Aorta (tissue), 5 donors: ENCODE measurements at places on chromosomes 6 and 20.

DNA sequence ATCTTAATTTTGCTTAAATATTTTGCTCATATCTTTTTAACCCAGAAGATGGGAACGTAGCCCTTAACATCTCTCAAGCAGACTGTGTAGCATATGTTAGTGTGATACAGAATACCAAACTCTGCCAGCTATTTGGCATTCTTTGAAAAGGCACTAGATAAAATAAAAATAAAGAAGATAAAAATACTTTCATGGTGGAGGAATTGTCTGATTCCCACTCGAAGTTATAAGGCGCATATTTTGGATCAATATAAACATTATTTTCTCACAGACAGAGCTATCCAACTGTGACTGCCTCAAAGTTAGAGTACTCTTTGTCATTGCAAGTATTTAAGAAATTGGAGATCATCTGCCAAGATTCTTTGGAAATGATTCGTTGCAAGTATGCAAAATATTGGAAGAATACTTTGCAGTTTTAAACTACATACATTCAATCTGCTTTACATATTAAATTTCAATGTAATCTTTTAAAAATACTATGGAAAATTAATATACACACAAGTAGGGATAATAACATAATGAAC is 10.8 kb upstream of the EEF1E1 start:
- H3K36me3 ChIP-seq: no peaks in the 10 kb centered on the region
- no peak overlapping the region for H3K27ac ChIP-seq
- H3K4me1 ChIP-seq: no peaks in the 10 kb centered on the region
- DNase-seq: no peak
- H3K4me3 ChIP-seq: no peak overlapping the region

DNA sequence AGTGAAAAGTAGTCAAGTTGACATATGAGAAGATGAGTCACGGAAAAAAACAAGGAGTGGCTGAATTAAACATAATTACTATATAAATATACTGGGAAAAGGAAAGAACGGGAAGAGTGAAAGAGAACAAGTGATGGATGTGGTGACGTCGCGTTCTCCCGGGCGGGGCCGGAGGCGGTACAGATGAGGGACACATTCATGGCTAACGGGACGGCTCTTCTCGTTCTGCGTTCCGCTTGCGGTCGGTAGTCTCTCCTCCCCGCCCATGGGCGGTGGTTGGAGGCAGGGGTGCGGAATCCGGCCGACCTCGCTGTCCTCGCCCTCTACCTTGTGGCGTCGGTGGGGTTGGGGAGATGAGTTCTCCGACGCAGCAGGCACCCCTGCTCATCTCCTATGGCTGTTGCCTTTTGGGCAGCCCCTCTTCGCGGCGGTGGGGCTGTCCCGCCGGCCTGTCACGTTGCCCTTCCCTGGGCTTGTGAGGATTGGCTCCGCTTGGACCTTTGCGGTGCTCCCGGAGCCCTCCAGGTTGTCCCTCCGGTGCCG is 22.5 kb downstream of the HLA-G start:
- H3K4me3 ChIP-seq: no peak overlapping the region
- H3K27ac ChIP-seq: no peak overlapping the region
- no peaks in the 10 kb centered on the region for H3K4me1 ChIP-seq
- H3K36me3 ChIP-seq: no peaks in the 10 kb centered on the region
- no peaks in the 10 kb centered on the region for H3K27me3 ChIP-seq
- DNase-seq: no peak

GRCh38 chr6:169250660-169251059 is 3.0 kb downstream of the THBS2 start:
- peak; percentile 76 for DNase-seq
- no peaks in the 10 kb centered on the region for H3K27me3 ChIP-seq
- H3K4me1 ChIP-seq: no peaks in the 10 kb centered on the region
- H3K4me3 ChIP-seq: no peak overlapping the region
- no peaks in the 10 kb centered on the region for H3K36me3 ChIP-seq

GRCh38 chr6:116492331-116493067 is 18.9 kb upstream of the CALHM5 start:
- no peaks in the 10 kb centered on the region for H3K4me1 ChIP-seq
- H3K36me3 ChIP-seq: no peaks in the 10 kb centered on the region
- H3K4me3 ChIP-seq: no peak overlapping the region
- no peaks in the 10 kb centered on the region for H3K27me3 ChIP-seq

GRCh38 chr6:2132416-2132815 is 113.0 kb downstream of the GMDS start:
- H3K36me3 ChIP-seq: no peaks in the 10 kb centered on the region
- no peak for DNase-seq
- H3K27ac ChIP-seq: no peak overlapping the region

DNA sequence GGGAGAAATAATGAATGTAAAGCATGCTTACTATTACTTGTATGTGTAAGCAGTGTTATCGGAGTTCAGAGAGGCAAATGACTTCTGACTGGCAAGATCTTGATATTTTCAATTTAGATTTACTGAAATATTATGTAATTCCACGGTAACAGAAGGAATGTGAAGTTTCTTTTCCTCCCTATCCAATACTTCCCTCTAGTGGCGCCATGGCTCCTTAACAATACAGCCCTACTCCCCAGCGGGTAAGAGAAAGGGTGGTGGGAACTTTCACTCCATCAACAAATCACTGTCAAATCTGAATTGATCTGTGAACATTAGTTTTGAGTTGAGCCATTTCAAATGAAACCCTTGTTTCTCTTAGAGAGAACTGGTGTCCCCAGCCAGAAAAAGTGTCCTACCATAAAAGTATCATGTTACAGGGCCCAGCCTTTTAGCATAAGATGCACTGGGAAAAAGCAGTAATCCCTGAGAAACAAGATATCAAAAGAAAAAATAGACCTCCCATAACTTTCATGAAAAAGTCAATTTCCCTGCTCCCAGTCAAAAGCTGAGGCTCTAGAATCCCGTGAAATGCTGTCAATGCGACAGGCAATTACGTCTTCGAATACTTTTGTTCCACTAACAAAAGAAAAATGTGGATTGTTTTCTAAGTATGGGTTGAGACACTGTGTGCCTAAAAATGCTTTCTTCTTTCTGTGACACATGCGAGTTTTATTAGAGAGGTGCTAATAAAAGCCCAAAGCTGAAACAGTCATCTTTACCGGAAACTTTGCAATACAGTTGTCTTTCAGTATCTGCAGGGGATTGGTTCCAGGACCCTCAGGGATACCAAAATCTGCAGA is 12.9 kb downstream of the COX7A2 start:
- H3K36me3 ChIP-seq: no peaks in the 10 kb centered on the region
- H3K4me1 ChIP-seq: no peaks in the 10 kb centered on the region
- H3K27me3 ChIP-seq: no peaks in the 10 kb centered on the region
- no peak overlapping the region for H3K27ac ChIP-seq
- H3K4me3 ChIP-seq: no peak overlapping the region

GRCh38 chr6:164926686-164927085 is 382.7 kb downstream of the C6orf118 start:
- DNase-seq: no peak
- H3K36me3 ChIP-seq: no peaks in the 10 kb centered on the region
- no peaks in the 10 kb centered on the region for H3K4me1 ChIP-seq
- no peak overlapping the region for H3K4me3 ChIP-seq

- H3K27ac ChIP-seq: no peak overlapping the region
- no peaks in the 10 kb centered on the region for H3K27me3 ChIP-seq
- no peaks in the 10 kb centered on the region for H3K36me3 ChIP-seq
Observed at GRCh38 chr6:168274037-168274952, 45.3 kb downstream of the DACT2 start.

DNA sequence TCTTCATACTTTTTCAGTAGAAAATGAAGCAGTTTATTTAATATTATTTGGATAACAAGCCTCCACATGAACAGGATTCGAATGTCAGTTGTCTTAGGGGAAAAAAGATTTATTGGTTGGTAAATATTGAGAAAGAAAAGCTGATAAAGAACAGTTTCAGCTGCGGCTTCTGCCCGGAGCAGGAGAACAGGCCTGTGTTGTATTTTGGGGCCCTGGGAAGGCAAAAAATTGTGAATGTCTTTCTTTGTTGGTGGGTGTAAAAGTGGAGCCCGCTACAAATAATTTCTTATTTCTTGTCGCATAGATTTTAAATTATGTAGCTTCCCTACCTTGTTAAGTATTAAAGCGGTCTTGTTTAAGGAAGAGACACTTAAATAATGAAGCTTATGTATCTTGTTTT is 90.5 kb upstream of the PAX1 start:
- H3K4me1 ChIP-seq: no peaks in the 10 kb centered on the region
- no peaks in the 10 kb centered on the region for H3K36me3 ChIP-seq
- H3K27ac ChIP-seq: no peak overlapping the region
- no peaks in the 10 kb centered on the region for H3K27me3 ChIP-seq
- no peak overlapping the region for H3K4me3 ChIP-seq

- H3K36me3 ChIP-seq: no peaks in the 10 kb centered on the region
- no peak for DNase-seq
- no peak overlapping the region for H3K4me3 ChIP-seq
- no peaks in the 10 kb centered on the region for H3K27me3 ChIP-seq
- H3K27ac ChIP-seq: no peak overlapping the region
Observed at GRCh38 chr6:1849691-1850090, 240.0 kb downstream of the FOXC1 start.

DNA sequence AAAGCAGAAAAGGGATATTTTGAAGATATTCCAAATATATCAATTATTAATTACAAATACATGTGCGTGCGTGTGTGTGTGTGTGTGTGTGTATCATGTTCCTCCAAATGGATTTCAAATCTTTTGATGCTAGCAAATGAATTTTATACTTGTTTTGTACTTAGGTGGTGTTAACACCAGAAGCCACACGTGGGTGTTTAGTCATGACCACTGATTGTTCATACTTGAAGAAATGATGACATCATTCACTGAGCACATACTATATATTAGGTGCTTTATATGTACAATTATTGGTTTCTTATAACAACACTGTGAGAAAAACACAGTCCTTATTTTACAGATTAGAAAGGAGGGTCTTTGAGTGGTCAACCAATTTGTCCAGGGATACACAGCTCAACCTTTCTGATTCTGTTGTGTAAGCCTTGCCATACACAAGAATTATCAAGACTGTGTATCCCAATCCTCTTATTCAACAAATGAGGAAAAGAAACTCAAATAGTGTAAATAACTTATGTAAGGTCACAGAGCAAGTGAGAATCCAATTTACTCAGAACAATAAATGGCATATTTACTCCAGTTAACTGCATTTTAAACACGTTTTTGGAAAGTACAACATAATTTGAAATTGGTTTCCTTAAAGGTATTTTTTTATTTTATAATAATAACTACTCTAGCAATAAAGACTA is 88.5 kb downstream of the BCAS1 start:
- H3K27ac ChIP-seq: no peak overlapping the region
- no peaks in the 10 kb centered on the region for H3K4me1 ChIP-seq
- H3K4me3 ChIP-seq: no peak overlapping the region
- DNase-seq: no peak
- no peaks in the 10 kb centered on the region for H3K36me3 ChIP-seq

GRCh38 chr6:159067334-159067733 is 22.5 kb upstream of the TAGAP start:
- DNase-seq: no peak
- H3K4me3 ChIP-seq: no peak overlapping the region
- H3K27me3 ChIP-seq: no peaks in the 10 kb centered on the region
- no peaks in the 10 kb centered on the region for H3K4me1 ChIP-seq
- no peaks in the 10 kb centered on the region for H3K36me3 ChIP-seq

DNA sequence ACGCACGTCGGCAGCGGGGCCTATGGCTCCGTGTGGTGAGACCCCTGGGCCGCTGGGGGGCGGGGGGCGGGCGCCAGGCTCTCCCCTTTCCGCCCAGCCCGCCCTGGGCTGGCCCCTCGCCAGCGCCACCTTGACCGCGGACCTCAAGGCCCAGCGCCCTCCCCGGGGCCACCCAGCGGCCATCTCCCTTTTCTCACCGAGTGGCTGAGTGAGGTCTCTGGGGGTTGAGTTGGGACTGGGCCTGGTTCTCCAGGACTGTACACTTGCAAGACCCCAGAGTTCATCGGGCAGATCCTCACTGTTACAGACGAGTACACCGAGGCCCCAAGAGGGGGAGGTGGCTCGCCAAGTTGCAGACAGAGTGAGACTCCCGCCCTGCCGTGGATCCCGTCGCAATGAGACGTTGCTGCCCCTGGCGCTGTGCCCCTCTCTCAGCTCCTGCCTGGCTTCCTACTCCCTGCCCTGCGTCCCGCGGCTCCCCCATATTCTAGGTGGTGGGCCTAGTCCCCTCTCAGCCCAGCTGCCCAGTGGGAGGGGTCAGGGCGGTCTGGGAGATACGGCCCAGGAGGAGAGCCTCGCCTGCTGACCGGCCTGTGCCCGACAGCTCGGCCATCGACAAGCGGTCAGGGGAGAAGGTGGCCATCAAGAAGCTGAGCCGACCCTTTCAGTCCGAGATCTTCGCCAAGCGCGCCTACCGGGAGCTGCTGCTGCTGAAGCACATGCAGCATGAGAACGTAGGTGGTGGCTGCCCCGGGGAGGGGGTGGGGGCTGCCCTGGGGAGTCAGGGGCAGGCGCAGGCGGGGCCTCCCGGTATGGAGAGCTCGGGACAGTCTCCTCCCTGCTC is 576 bp downstream of the MAPK13 start:
- no peak overlapping the region for H3K27ac ChIP-seq
- no peaks in the 10 kb centered on the region for H3K27me3 ChIP-seq

DNA sequence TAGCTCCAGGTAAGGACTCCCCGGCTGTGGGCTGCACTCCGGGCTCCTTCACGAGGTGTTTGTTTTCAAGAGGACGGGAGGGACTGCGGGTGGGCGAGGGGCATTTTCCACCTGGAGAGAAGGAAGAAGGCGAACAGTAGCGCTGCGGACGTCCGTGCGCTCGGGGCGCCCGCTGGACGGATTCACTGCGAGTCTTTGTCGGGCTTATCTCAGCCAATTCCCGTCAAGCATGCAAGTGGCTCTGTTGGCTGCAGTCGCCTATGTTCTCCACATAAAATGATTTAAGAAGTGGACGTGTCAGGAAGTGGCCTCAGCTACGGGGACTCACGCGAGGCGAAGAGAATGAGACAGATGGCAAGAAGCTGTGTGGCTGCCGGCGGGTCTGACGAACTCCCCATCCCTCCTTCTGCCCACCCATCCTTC is 332 bp downstream of the GRIK2 start:
- peaks cover 2% of the 10 kb centered on the region for H3K27me3 ChIP-seq
- H3K27ac ChIP-seq: no peak overlapping the region
- no peaks in the 10 kb centered on the region for H3K36me3 ChIP-seq
- H3K4me1 ChIP-seq: no peaks in the 10 kb centered on the region

- no peak overlapping the region for H3K4me3 ChIP-seq
- H3K4me1 ChIP-seq: peaks cover 2% of the 10 kb centered on the region
- no peak for DNase-seq
- H3K27ac ChIP-seq: no peak overlapping the region
- no peaks in the 10 kb centered on the region for H3K27me3 ChIP-seq
- H3K36me3 ChIP-seq: no peaks in the 10 kb centered on the region
Observed at GRCh38 chr6:16684896-16685554, 76.2 kb downstream of the ATXN1 start.

DNA sequence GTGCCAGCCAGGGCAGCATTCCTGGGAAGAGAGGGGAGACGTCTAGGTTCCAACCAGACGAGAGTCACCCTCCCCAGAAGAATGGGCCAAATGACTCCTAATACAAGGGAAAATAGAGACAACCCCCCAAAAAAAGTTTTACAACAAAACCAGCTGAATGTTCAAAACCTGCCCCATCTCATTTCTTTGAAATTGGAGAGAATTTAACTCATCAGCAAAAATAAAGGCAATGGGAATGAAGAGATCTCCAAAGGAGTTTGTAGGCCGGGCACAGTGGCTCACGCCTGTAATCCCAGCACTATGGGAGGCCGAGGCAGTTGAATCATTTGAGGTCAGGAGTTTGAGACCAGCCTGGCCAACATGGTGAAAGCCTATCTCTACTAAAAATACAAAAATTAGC is 9.7 kb upstream of the EMILIN3 start:
- no peaks in the 10 kb centered on the region for H3K36me3 ChIP-seq
- no peaks in the 10 kb centered on the region for H3K4me1 ChIP-seq
- no peak overlapping the region for H3K4me3 ChIP-seq
